ENCODE measurements at places on chromosomes 3 and 15.

- no peak for DNase-seq
Observed at GRCh38 chr3:182490596-182491491, 302.5 kb upstream of the ATP11B start.

DNA sequence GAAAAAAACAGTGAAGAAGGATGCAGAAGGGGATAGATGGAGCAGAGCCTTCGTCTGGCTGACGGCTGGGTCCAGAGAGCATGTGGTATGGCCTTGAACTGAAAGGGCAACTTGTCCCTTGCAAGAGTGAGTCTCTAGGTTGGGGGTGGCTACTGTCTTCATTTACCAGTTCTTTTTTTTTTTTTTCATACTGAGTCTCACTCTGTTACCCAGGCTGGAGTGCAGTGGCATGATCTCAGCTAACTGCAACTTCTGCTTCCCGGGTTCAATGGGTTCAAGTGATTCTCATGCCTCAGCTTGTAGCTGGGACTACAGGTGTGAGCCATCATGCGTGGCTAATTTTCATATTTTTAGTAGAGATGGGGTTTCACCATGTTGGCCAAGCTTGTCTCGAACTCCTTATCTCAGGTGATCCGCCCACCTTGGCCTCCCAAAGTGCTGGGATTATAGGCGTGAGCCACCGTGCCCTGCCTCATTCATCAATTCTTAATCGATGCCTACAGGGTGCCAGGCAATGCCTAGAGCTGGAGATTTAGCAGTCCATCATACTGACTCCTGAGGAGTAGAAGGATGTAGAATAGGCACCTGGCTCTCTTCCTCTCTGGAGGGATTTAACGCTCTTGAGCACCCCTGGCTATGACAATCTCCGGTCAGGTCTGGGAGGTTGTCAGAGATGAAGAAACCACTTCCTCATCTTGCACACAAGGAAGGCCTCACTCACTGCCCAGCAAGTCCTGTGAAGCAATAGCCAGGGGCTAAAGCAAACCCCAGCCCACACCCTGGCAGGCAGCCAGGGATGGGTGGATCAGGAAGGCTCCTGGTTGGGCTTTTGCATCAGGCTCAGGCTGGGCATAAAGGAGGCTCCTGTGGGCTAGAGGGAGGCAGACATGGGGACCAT lies at the start of gene CAMP:
TSS of gene CAMP (plus strand) at position 880 of the 898 bp plus-strand sequence. CDS start at position 897, 17 bp downstream.
- no peak for DNase-seq

DNA sequence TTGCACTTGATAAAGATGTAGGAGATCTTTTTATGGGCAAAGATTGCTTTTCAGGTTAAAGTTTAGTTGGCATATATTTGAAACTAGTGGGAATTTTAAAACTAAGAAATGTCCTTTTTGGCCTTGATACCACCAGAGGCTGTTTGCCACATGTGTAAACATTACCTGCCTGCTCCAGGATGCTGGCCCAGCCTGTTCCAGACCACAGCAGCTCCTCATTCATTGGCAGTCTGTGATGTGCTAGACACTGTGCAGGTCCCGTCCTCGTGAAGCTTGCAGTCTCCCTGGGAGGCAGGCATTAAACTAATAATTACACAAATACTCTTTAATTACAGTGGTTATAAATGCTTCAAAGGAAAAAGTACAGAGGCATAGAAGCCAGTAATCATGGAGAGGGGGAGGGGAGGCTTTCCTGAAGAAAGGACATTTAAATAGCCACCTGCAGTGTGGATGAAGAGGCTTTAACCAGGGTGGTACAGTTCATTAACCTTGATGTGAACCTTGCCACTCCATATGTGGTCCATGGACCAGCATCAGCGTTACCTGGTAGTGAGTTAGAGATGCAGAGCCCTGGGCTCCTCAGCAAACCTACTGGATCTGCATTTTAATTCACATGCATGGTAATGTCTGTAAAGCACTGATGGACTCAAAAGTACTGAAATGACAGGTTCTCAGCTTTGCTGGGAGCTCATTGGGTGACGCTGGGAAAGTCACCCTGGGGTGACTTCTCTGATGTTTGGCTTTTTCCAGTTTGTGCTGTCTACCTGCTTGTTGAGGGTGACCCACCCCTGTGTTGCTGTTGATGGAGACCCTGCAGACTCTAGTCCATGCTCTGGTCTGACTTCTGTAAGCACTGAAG lies 5.3 kb downstream of the ZNF710 start:
- DNase-seq: no peak

DNA sequence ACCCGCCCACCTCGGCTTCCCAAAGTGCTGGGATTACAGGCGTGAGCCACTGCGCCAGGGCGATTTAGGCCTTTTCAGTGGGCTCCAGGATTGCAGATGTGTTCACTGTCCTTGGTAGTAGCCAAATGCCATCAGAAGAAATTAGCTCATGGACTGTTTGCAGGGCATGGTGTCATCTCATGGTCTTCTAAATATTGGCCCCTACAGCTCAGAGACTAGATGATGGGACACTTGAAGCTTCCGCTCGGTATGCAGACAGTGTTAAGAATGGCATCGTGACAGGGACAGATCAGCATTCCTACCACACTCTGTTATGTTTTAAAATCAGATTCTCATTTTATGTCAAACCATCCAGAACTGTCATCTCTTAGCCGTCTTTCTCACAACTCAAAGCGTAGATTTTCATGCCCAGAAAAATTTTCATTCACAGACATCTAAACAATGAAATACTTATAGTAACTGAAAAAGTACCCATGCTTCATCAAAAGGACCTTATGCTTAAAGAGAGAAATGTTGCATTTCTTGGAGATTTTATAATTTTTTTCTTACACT lies 24.9 kb downstream of the SLCO3A1 start:
- no peak for DNase-seq

GRCh38 chr3:140386357-140387100 lies 291.3 kb upstream of the TRIM42 start:
- no peak for DNase-seq

DNA sequence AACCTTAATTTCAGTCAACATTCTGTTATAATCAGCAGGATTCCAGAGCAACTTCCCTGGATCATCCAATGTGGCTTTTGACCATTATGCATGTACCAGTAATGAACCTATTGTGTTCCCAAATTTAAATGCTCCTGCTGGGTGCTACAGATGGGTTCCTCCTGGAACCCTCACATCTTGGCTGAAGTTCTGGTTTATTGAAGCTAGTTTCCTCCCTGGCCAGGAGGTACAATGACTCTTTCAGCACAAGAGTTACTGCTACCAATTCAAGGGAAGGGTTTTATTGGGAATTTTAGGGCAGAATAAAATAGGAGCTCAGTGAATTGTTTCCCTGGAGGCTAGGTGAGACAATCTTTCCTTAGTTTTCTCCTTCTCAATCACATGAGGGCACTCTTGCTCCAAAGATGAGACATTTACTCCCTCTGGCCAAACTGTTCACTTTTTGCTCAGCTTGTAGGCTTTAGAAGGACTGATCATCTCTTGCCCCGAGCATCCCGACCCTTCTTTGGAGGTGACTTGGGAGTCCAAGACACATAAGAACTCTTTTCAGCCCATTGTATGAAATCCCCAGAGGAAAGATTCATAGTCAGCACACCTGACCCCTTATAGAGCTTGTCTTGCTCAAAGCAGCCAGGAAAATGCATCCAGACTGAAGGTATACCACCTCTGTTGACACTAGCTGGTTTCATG lies 8.8 kb upstream of the NPHP3 start:
- no peak for DNase-seq

- DNase-seq: no peak
Observed at GRCh38 chr3:32172420-32172819, 66.0 kb downstream of the GPD1L start.

DNA sequence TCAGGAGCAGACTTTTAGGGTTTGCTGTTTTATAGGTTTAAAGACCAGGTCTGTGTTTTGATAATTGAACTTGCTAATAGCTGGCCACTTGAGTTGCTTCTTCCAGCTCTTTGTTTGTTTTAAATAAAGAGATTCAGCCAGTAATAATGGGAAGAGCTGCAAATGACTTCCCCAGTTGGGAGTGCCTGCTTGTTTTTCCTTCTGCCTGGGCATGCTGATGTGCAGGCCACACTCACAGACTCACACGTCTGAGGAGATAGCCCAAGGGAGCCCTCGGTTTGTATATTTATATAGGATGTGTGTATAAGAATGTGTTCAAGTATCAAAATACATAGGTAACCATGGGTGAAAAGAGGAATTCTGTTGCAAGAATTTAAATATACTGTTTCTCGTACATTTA lies 78.2 kb upstream of the BOC start:
- DNase-seq: no peak
